Adrenal gland (tissue), 19 donors: ENCODE measurements at places on chromosomes 5 and 9. TPM values are rescaled to one million over a fixed set of nuclear protein-coding genes. Genes with fewer than 3 reads are reported as not detected.

GRCh38 chr5:2577312-2578036 lies 174.0 kb downstream of the IRX2 start:
- H3K27me3 ChIP-seq, result no peaks in the 10 kb centered on the region
- no peaks in the 10 kb centered on the region for H3K4me1 ChIP-seq
- H3K27ac ChIP-seq, result no peak overlapping the region
- DNase-seq, result no peak

DNA sequence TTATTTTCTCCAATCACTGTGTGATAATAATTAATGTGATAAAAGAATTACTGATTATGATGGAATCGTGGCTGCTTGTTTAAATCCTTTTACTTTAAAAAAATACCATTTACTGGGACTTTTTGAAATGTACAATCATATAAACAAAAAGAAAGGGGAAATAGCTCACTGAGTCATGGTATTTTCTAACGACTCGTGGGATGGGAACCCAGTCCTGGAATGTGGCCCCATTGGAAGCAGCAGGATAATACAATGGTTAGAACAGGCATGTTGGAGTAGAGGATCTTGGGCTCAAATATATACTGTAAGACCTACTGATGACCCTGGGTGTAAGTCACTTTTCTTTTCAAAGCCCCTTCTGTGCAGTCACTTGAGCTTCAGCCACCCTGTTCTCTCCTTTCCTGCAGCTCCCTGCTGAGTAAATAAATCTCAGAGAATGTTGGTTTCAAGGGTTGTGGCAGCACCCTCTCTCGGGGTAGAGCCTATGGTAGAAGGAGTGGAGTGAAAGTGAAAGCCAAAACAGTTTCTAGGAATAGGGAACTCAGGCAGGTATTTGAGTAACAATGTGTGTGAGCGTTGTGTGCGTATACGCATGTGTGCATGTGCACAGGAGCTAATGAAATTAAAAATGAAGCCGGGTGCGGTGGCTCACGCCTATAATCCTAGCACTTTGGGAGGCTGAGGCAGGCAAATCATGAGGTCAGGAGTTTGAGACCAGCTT lies 40.8 kb upstream of the LARP1 start:
- H3K4me3 ChIP-seq, result no peak overlapping the region
- H3K4me1 ChIP-seq, result peaks cover 9% of the 10 kb centered on the region
- H3K36me3 ChIP-seq, result no peaks in the 10 kb centered on the region
- H3K27me3 ChIP-seq, result no peaks in the 10 kb centered on the region
- H3K27ac ChIP-seq, result no peak overlapping the region
- no peak for DNase-seq

TEK gene
- total RNA-seq, result 21.6 TPM

DNA sequence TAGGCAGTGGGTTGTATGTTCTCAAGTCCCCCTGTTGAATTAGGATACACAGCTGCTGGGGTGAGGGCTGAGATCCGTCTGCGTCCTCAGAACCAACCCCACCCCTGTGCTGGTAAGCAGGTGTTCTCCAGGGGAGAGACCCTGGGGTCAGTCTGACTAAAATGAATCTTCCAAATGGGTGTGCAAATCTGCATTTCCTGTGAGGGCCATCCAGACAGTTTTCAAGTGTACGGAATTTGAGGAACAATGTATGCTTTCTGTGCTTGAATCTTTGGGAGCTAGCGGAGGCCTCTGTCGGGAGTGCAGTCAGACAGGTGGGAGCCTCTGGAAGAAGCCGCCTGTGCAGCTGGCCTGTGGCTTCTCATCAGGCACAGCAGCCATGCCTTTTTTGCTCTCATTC lies 122.9 kb downstream of the MACROH2A1 start:
- H3K27ac ChIP-seq, result no peak overlapping the region
- no peaks in the 10 kb centered on the region for H3K36me3 ChIP-seq
- DNase-seq, result no peak
- H3K27me3 ChIP-seq, result no peaks in the 10 kb centered on the region

DNA sequence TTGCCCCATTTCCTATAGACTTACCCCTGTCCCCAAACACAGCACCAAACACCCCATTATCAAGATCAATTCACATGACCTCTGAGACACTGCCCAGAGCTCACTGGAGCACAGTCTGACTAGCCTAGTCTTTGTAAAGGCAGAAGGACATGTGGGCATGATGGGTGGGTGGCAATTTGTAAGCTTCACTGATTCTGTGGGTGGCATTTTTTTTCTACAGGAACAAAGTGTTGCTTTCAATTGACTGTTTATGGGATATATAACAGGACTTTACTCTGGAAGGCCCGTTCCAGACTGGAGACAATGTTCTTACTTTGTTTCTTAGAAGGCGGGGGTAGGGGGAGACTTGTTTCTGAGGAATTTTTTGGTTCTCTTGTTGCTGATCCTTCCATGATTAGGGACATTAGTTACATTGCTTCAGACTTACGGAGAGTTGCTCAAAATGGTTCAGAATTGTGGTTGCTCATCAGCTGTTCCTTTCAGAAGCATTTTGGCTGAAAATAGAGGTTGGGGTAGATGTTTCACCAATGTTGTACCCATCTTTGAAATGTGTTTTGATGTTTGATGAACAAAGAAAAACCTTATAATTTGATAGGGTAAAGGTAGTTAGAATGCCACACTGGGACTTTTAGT lies 20.2 kb downstream of the NNT start:
- no peak overlapping the region for H3K4me3 ChIP-seq
- no peaks in the 10 kb centered on the region for H3K4me1 ChIP-seq
- no peak for DNase-seq
- no peak overlapping the region for H3K27ac ChIP-seq

- no peaks in the 10 kb centered on the region for H3K36me3 ChIP-seq
- H3K27me3 ChIP-seq, result no peaks in the 10 kb centered on the region
- peak overlapping the region; percentile 67 for H3K27ac ChIP-seq
Measured at GRCh38 chr5:168734620-168735300, 155.6 kb upstream of the PANK3 start.

- H3K4me1 ChIP-seq, result no peaks in the 10 kb centered on the region
- H3K27me3 ChIP-seq, result no peaks in the 10 kb centered on the region
- H3K27ac ChIP-seq, result no peak overlapping the region
- DNase-seq, result peak; percentile 80
- H3K36me3 ChIP-seq, result no peaks in the 10 kb centered on the region
- H3K4me3 ChIP-seq, result no peak overlapping the region
Measured at GRCh38 chr5:117454716-117455212, 880.1 kb upstream of the SEMA6A start.

DNA sequence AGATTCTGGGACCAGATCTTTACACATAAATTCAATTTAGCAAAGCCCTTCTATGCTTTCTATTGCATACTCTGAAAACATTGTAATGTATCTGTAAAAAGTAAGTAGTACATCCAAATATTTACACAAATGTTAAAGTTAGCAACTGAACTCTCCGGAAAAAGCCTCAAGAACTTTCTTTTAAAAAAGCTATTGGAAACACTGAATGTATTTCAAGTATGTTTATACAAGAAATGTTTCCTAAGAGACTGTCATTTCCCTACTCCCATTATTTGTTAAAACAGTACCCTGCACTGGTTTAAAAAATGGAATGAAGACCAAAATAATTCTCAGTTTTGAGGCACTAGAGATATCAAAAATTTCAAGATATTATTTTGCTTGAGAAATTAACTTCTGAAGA lies 44.8 kb upstream of the TRIM36 start:
- DNase-seq, result no peak
- peaks cover 8% of the 10 kb centered on the region for H3K36me3 ChIP-seq
- no peaks in the 10 kb centered on the region for H3K27me3 ChIP-seq

DNA sequence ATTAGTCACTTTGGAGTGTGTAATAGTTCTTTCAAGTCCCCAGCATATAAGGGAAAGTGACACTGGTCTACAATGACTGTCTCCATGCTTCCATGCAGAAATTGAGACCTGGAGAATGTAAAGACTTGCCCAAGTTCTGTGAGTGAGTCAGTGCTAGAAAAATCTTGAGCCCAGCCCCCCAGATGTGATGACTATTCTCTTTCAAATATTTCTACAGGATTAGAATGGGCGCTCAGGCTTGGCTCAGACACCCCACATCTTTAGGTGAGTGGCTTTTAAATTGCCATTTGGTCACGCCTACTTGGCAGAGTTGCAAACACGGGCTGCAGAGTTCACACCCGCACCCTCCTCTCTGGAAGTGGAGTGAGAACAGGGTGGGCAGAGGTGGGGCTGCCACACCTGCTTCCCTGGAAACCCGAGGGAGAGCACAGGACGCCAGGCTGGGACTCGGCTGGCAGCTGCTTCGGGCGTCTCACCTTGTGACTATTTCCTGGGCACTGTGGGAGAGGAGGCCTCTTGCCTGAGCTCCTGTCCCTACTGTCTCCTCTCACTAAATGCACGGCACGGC lies 37.6 kb downstream of the ROPN1L start:
- no peak overlapping the region for H3K4me3 ChIP-seq
- H3K36me3 ChIP-seq, result no peaks in the 10 kb centered on the region
- no peak for DNase-seq
- H3K27ac ChIP-seq, result no peak overlapping the region
- H3K27me3 ChIP-seq, result no peaks in the 10 kb centered on the region

GRCh38 chr9:5593904-5594303 lies 35.0 kb upstream of the RIC1 start:
- no peak overlapping the region for H3K27ac ChIP-seq
- H3K27me3 ChIP-seq, result no peaks in the 10 kb centered on the region
- H3K4me1 ChIP-seq, result no peaks in the 10 kb centered on the region
- H3K4me3 ChIP-seq, result no peak overlapping the region
- DNase-seq, result no peak

GABRA6 gene
- not detected for total RNA-seq

GRCh38 chr5:170818232-170818631 lies 34.7 kb downstream of the GABRP start:
- H3K4me3 ChIP-seq, result no peak overlapping the region
- no peak for DNase-seq
- H3K27ac ChIP-seq, result no peak overlapping the region
- no peaks in the 10 kb centered on the region for H3K36me3 ChIP-seq
- H3K27me3 ChIP-seq, result no peaks in the 10 kb centered on the region

GRCh38 chr9:121217609-121218292 lies 16.1 kb upstream of the RAB14 start:
- no peak overlapping the region for H3K27ac ChIP-seq
- no peaks in the 10 kb centered on the region for H3K27me3 ChIP-seq
- no peak for DNase-seq
- H3K4me1 ChIP-seq, result no peaks in the 10 kb centered on the region

GRCh38 chr9:124726886-124727285 lies 44.2 kb downstream of the NR6A1 start:
- H3K4me1 ChIP-seq, result no peaks in the 10 kb centered on the region
- no peak overlapping the region for H3K4me3 ChIP-seq
- H3K27ac ChIP-seq, result no peak overlapping the region
- no peaks in the 10 kb centered on the region for H3K36me3 ChIP-seq
- DNase-seq, result no peak
- no peaks in the 10 kb centered on the region for H3K27me3 ChIP-seq

- no peaks in the 10 kb centered on the region for H3K4me1 ChIP-seq
- no peak for DNase-seq
- H3K27me3 ChIP-seq, result no peaks in the 10 kb centered on the region
- no peak overlapping the region for H3K27ac ChIP-seq
- H3K36me3 ChIP-seq, result no peaks in the 10 kb centered on the region
Measured at GRCh38 chr5:171614511-171614910, 171.1 kb upstream of the SMIM23 start.

CNTNAP3 gene
- 1.4 TPM for total RNA-seq

DNA sequence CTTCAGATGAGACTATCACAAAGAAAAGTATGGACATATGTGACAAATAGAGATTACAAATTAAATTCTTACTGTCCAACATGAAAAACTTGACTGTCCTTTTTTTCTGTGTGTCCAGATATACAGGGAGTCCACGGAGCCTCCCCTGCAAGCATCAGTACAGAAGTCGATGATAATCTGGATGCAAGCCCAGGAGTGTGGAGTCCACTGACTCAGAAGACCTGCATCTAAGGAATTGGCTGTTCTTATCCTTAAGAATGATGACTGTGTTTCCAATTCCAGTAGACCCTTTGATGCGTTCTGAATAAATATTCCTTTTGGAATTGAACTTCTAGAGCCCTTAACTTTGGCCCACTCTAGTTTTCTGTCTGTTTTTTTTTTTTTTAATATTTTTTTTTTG lies 56.7 kb upstream of the TAF11L2 start:
- H3K4me1 ChIP-seq, result peaks cover 5% of the 10 kb centered on the region
- H3K4me3 ChIP-seq, result no peak overlapping the region
- no peak overlapping the region for H3K27ac ChIP-seq
- H3K27me3 ChIP-seq, result no peaks in the 10 kb centered on the region

- H3K36me3 ChIP-seq, result no peaks in the 10 kb centered on the region
- H3K27ac ChIP-seq, result no peak overlapping the region
- H3K4me1 ChIP-seq, result no peaks in the 10 kb centered on the region
- H3K27me3 ChIP-seq, result no peaks in the 10 kb centered on the region
- DNase-seq, result no peak
- no peak overlapping the region for H3K4me3 ChIP-seq
Measured at GRCh38 chr5:74414228-74414627, 226.3 kb downstream of the ENC1 start.

GRCh38 chr5:139178935-139179334 lies 19.2 kb downstream of the SIL1 start:
- no peaks in the 10 kb centered on the region for H3K27me3 ChIP-seq
- peak overlapping the region; percentile 24 for H3K27ac ChIP-seq
- peak; percentile 78 for DNase-seq
- no peak overlapping the region for H3K4me3 ChIP-seq
- H3K4me1 ChIP-seq, result peaks cover 26% of the 10 kb centered on the region

DNA sequence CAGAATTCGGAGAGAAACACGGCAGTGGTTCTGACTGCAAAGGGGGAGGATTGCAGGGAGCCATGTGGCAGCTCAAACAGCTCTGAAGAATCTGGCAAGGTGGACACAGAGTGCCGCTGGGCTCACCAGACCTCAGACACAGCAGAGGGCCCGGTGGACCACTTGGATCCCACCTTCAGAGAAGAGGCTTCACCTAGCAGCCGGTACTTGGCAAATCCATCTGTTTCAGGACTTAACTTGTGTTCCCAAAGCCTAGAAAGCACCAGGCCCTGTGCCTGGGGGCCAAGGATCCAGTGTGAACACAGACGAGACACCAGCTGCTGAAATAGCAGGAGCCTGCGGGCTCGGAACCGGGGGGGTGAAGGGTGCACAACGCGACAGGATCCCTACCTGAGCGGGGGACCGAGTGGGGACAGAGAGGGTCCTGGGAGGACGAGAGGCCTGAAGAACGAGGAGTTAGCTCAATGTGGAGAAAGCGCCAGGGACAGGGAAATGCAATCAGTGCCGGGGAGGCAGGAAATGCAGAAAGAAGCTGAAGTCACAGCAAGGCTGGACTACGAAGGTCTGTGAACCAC lies 44.6 kb downstream of the BTNL9 start:
- no peak for DNase-seq
- H3K4me1 ChIP-seq, result no peaks in the 10 kb centered on the region
- H3K4me3 ChIP-seq, result no peak overlapping the region
- H3K27me3 ChIP-seq, result peaks cover 13% of the 10 kb centered on the region
- no peaks in the 10 kb centered on the region for H3K36me3 ChIP-seq

DNA sequence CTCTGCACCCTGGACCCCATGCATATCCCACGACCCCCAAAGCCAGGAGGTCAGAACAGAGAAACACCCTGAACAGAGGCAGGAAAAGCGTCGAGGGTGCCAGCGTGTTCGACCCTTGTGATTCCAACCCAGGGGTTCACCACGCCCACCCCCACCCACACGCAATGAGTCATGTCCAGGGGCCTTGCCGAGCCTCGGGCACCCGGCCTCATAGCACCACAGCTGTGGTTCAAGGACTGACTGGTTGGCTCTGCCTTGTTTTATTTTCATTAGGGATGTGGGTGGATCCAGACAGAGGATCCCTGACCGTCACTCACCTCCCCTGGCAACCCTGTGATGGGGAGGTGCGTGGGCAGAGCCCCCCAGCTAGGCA lies 9.5 kb upstream of the QSOX2 start:
- peak overlapping the region; percentile 69 for H3K27ac ChIP-seq
- DNase-seq, result peak; percentile 83
- no peaks in the 10 kb centered on the region for H3K27me3 ChIP-seq
- peaks cover 27% of the 10 kb centered on the region for H3K4me1 ChIP-seq

- DNase-seq, result no peak
- H3K4me3 ChIP-seq, result no peak overlapping the region
- H3K27me3 ChIP-seq, result no peaks in the 10 kb centered on the region
- H3K4me1 ChIP-seq, result no peaks in the 10 kb centered on the region
- no peak overlapping the region for H3K27ac ChIP-seq
Measured at GRCh38 chr9:18942801-18943200, 90.2 kb downstream of the SAXO1 start.
